ENCODE measurements at places on chromosomes 6 and 20.

DNA sequence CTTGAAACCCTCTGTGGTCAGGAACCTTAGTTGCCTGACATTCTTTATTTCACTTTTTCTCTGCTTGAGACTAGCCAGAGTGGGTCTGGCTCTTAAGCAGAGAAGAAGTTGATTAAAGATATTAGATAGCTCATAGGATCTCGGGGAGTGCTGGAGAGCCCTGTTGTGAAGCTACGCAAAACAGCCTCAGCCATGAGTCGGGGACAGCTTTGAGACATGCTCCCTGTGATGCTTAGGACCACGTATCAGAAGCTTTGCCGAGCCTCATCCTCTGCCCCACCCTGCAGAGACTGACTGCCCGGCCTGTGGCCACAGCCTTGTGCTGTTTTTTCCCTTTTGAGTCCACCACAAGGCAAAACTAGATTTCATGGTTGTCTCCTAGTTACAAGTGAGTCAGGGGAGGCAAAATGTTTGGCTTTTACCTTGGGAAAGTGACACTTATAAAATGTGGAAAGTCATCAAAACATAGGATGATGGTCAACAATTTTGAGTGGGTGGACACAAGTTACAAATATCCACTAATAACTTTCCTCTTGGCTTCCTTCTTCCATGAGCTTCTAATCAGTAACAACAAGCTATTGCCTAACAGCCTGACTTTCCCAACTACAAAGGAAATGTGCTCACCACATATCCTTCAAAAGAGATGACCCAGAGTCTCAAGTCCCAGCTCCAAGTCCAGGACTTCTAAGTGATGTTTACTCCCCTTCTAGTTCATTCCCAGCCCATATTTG is 108.4 kb downstream of the JAG1 start:
- no peak for DNase-seq

GRCh38 chr20:50712771-50713656 is 18.4 kb upstream of the PARD6B start:
- no peak for DNase-seq

GRCh38 chr6:142292166-142292924 is 9.5 kb upstream of the ADGRG6 start:
- DNase-seq, result no peak

- no peak for DNase-seq
These were observed 5.1 kb upstream of the SNAP25 start for GRCh38 chr20:10213526-10213925.

DNA sequence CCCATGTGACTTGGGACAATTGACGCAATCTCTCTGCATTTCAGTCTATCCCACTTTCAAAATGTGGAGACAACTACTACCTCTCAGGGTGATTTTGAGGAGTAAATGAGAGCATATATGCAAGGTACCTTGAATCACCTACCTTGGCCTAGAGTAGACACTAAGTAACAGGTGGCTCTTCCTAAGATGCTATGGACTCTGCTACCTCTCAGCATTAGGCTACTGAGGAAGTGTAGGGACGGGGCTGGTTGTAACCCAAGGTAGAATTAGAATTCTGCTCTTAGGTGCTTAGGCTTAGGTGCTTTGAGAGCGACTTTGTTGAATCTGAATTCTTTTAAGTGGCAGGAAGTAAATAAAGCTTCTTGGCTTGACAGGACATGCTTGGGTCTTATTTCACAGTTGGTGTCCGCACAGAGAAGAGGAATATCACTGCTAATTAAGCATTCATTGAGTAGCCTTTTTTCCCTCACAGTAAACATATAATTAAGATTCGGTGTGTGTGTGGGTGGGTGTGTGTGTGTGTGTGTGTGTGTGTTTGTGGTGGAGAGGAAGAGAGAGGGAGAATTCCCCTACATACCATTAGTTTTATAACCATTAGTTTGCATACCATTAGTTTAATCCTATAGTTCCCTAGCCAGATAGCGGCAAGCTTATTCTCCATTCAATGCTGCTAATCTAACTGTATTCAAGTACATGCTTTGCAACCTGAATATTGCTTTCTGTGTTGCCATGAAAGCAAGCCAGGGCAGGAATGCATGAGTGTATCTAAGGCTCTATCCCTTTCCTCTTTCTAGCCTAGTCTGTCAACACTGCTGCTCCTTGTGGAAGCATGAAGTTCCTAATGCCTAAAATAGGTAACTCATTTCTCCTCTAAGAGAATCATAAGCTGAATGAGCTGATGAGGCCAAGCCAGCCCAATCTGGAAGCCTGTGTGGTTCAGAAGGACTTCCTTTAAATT is 112.5 kb downstream of the IPCEF1 start:
- no peak for DNase-seq

- no peak for DNase-seq
These were observed 22.3 kb downstream of the NPEPL1 start for GRCh38 chr20:58714923-58715351.

GRCh38 chr20:5024982-5025381 is 23.7 kb upstream of the SLC23A2 start:
- no peak for DNase-seq

- DNase-seq, result no peak
These were observed 101.2 kb downstream of the NUS1 start for GRCh38 chr6:117776441-117776840.

- no peak for DNase-seq
These were observed 139.7 kb downstream of the CDC5L start for GRCh38 chr6:44527181-44527580.

- no peak for DNase-seq
These were observed 928.7 kb upstream of the GJE1 start for GRCh38 chr6:141203902-141204575.

GRCh38 chr6:108502832-108503231 is 57.9 kb upstream of the FOXO3 start:
- no peak for DNase-seq

DNA sequence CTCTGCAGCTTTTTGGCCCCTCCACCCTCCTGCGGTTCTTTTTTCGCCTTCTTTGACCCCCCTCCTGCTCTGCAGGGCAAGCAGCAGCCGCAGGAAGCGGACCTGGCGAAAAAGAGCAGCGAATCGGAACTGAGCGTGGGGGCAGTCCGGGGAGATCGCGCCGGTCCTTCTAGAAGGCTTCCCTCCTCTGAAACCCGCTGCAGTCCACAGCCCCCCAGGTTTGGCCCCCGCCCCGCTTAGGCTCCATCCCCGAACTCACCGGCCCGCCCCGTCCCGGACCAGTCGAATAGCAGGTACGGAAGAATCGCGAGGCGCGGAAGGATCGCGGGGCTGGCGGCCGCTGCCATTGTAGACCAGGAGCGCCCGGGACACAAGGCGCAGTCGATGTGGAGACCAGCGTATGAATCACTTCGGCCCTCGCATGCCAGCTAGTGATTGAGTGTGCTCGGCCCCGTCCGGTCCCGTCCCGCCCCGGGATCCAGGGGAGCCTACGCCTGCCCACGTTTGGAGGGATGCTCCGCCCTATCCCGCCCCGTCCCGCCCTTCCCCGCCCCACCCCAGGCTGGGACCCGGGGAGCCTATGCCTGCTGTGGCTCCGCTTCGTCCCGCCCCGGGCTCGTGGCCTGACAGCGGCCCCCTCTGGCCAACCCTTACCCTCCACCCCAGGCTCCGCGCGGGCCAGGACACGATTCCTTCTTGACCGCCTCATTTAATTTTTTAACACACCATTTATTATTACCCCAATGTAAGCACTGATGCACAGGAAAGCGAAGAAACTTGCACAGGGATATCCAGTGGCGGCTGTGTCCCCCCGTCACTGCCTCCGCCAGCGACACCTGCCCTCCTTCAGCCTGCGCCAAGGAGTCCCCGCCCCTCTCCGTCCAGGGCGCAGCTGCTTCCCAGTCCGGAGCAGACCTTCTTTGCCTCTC is at the start of gene ULBP3:
Gene ULBP3 (minus strand): TSS at position 402 of the 929 bp plus-strand sequence. CDS start 55 bp downstream, at position 347.
- DNase-seq, result peak; percentile 82

Measured in neural crest cell (in vitro differentiated cells).